ENCODE measurements at places on chromosomes 5 and 9.

- DNase-seq = peak; percentile 44
Observed at GRCh38 chr5:24633715-24634325, 11.0 kb downstream of the CDH10 start.

GRCh38 chr5:161373345-161373707 lies 173.2 kb downstream of the GABRB2 start:
- no peak for DNase-seq

DNA sequence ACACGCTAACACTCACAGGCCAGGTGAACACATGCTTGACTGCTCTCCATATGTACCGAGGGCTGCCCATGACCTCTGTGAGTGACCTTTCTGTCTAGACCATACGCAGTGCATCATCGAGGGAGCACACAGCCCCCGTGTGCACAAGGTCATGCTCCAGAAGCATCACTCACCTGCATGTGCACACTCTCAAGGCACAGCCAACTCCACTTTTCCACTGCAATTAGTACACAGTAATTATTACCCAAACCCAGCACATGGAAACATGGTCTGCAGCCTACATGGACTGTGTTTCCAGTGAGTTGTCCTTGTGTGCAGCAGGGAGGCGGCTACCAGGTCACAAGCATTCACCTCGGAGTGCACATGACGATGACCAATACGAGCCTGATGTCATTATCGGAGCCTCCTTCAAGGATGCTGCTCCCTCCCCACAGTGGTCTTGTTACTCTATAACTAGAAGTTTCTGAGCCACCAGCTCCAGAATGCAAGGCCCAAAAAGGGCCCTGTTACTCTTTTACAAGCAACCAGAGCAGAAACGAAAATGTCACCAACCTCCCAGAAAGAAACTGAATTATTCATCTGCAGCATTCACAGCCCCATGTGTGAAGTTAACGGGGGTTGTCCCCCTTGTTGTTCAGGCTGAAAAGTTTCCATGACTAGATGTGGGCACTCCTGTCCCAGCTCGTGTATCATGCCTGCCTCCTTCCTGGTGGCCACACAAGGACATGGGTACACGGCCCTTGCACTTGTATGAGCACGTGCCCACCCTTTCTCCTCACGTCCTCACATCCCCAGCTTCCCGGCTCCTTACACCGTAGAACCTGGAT lies 31.2 kb downstream of the SEMA4D start:
- no peak for DNase-seq

GRCh38 chr9:17894501-17895160 lies 315.8 kb downstream of the SH3GL2 start:
- no peak for DNase-seq

Measured in NCI-H1105 (cell line).